Stimulated activated CD4-positive, alpha-beta T cell treated with anti-CD3 and anti-CD28 coated beads, Interleukin-15, amount 100 ng/mL, for 24 hours (primary cell): ENCODE measurements at places on chromosomes 1 and 21.

DNA sequence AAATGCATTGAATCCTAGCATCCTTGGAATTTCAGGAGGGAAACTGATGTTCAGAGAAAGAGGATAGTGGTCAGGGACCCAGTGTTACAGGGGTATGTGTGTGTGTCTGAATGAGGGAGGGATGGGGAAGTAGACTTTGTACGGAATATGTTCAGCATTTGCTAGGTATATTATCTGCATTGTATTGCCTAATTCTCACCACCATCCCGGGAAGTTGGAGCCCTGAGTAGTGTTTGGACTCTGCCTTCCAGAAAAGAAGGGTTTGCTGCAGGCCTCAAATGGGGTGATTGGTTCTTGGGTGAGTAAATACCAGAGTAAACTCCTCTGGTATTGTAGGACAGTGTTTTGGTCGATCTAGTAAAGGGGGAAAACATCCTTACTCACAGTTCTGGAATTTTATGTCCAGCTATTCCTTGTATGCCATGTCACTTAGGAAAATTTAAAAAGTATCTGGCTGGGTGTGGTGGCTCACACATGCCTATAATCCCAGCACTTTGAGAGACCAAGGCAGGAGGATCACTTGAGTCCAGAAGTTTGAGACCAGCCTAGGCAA, 7.1 kb upstream of the ZNF496 start:
- no peak for DNase-seq

- no peak for DNase-seq
Observed at GRCh38 chr21:17819877-17820229, 697 bp upstream of the C21orf91 start.

DNA sequence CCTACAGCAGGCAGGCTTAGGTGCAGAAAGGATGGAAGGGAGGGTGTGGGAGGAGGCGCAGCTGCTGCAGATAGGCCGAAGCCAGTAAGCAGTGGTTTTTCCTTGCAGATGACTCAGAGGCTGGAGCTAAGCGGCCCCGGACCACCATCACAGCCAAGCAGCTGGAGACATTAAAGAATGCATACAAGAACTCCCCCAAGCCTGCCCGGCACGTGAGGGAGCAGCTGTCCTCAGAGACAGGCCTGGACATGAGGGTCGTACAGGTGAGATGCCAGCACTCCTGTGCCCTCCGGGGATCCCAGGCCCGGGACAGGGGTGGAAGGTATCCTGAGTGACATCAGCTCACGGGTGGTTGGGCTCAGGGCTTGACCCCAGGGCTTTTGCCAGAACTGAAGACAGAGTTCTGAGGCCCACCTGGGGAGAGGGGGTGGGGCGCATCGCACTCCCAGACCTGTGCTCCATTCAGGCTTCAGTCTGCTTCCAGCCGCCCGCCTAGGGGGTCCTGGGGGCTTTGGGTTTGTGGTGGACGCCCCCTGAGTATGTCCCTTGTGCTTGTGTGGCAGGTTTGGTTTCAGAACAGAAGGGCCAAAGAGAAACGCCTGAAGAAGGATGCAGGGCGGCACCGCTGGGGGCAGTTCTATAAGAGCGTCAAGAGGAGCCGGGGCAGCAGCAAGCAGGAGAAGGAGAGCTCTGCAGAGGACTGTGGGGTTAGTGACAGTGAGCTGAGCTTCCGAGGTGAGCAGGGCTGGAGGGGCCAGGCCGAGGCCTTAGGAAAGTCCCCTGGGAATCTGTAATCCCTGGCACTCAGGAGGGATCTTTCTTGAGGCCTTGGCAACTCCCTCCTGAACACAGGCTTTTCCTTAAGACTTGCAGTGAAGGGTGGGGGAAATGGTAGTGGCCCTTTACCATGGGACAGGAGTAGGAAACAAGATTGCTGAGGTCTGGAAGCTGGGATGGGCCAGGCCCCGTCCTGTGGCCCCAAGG, 41.5 kb downstream of the LHX4 start:
- DNase-seq, result no peak

GRCh38 chr1:167775178-167775577, 53.4 kb downstream of the MPZL1 start:
- DNase-seq, result no peak

DNA sequence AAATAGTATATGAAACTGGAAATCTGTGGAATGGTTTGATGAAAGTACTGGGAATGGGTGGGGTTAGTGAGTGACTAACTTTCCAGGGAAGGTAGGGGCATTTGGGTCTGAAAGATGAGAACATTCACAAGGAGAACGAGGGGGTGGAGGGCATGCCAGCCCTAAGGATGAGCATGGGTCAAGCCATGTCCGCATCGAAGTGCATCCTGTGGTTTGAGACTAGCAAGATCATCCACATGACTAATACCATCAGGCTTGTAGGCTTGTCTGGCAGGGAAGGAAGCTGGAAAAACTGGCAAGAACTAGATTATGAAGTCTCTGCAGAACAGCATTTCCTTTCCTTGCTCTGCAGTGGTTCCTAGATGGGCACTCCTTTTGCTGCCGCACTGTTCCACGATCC, 70.4 kb upstream of the UBE2U start:
- no peak for DNase-seq

- no peak for DNase-seq
Observed at GRCh38 chr1:25837262-25837875, 17.6 kb downstream of the MTFR1L start.

GRCh38 chr1:203567596-203567995, 59.0 kb upstream of the ATP2B4 start:
- DNase-seq, result no peak

- DNase-seq, result no peak
Observed at GRCh38 chr1:204272505-204272904, 58.7 kb upstream of the GOLT1A start.

- DNase-seq, result no peak
Observed at GRCh38 chr1:29852248-29852647, 615.9 kb downstream of the PTPRU start.

GRCh38 chr1:43273708-43274107, 3.9 kb downstream of the TMEM125 start:
- no peak for DNase-seq

GRCh38 chr1:219027146-219027673, 146.5 kb upstream of the LYPLAL1 start:
- no peak for DNase-seq

DNA sequence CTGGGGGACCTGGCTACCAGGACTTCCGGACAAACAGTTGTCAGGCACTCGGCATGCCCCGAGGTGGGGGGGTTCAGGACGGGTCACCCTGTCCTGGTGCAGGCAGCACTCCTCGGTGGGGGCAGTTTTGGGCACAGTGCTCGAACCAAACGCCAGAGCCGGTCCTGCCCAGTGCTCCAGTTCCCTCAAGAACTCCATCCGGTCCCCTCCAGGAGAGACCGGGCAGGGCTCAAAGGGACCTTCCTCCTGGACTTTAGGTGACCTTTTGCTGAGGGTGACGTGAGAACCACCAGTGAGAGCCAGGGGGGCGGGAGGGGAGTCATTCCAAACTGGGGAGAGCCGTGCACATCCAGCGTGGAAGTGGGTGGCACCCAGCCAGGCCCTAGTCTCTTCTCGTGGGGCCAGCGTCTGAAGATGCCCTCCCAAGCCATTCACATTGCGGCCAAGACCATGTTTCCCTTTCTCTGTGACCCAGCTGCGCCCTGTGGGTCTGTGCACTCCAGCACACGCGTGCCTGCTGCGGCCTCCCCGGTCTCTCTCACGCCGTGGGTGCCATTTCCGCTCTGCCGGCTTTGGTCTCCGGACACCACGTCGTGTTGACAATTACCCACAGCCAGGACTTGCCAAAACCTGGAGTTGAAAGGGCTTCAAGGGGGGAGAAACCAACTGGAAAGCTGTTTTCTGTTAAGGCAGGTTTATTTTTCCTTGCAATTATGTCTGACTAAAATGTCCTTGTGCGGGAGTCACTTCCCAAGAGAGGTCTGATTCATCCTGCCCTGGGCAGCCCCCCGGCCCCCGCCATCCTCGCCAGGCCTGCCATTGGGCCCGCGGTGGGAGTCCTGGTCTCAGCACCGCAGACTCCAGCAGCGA, 178.8 kb upstream of the ARHGEF16 start:
- DNase-seq, result no peak

DNA sequence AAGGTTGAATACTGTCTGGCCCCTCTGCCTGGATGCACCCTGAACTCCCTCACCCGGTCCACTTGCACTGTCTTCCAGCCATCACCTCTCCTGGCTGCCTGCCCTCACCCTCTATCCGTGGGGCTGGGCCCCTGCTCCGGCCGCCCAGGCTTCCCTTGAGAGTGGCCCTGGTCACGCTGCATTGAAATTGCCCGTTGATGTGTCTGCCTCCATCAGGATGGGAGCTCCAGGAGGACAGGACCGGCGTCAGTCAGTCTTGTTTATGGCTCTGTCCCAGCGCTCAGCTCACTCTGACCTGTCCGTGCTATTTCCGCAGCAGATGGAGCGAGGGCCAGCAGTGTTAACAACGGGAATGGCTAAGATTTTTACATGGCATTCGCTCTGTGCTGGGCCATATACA, 34.9 kb downstream of the FOXO6 start:
- DNase-seq, result no peak

DNA sequence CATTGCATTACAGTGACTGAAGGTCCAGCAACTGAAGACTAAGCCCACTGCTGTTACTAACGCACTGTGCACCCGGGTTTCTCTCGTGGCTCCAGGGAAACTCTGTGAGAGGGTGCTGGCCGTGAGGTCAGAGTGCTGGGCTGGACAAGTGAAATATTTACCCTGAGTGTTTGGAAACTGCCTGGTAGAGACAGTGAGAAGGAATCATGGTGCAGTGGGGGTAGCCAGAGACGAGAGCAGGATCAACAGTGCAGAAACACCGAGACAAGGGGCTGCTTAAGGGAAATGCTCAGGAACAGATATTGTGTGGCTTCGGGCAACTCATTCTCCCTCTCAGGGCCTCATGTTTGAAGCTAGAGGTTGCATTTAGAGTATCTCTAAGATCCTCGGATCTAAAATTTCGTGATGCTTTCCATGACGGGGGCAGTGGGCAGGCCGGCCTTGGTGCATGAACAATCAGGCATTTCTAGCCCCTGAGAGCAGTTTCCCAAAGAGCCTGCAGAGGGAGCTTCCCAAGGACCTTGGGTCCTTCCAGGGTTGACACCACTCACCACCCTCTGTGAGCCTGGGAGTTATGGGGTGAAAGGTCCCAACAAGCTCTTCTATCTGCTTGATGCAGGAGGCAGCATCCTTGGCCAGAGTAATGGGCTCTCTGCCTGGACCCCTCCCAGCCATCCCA, 9.7 kb downstream of the CD2 start:
- peak; percentile 81 for DNase-seq

DNA sequence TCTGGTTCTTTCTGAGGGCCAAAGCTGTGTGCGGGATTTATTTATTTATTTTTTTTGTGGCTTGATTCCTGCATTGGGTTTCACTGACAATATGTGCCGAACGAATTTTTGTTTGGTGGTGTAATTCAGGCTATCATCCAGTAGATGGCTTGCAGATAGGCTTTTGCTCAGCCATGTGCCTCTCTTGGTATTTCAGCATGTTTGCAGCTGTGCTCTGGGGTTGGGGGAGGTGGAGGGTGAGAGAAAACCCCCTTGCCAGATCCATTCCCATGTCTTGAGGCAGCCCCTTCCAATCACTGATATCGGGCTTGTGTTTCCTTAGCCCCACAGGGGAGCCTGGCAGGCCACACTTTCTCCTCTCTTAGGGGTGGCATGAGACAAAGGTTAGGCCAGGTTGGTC, 302.4 kb downstream of the PTGER3 start:
- DNase-seq, result no peak

DNA sequence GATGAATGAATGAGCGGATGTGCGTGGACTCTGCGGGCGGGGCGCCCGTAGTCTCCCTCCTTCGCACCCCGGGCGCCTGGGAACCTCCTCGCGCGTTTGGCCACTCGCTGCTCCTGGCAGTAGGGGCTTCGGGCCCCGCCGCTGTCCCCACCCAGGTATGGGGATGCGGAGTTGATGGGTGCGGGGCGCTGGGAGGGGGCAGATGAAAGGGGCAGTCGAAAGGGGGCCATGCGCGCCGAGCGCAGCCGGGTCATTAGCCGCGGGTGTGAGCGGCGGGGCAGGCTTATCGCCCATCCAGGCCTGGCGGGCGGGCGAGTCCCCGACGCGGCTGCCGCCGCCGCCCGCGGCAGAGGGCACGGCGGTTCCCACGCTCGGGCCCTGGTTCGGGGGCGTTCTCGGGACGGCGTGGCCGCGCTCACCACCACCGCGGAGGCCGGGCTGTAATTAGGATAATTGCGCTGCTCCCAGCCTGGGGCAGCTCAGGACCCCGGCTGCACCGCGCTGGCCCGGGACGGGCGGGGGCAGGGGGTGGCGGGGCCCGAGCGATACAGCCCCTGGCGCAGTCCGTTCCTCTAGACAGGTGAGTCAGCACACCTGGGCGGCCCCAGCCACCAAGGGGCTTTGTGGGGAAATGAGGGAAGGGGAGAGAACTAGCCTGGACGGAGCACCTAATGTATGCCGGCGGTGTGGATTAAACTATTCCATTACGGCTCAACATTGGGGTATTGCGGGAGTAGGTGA, 22.1 kb upstream of the CITED4 start:
- no peak for DNase-seq

DNA sequence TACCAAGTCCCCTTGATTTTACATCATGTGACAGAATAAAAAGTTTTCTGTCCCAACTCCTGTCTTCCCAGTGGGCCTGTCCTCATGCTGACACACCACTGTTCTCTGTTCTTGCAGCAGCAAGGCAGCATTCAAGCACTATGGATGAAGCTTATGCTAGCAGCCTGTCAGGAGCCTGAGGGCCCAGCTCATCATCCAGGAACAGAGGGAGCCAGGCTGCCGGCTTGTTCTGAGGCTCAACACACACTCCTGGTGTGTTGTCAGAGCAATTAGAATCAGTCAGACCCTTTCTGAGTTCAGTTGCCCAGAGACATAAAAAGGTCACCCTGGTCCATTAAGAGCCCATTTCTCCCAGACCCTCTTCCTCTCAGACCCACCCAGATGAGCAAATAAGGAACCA, 282.9 kb downstream of the SEC16B start:
- no peak for DNase-seq

DNA sequence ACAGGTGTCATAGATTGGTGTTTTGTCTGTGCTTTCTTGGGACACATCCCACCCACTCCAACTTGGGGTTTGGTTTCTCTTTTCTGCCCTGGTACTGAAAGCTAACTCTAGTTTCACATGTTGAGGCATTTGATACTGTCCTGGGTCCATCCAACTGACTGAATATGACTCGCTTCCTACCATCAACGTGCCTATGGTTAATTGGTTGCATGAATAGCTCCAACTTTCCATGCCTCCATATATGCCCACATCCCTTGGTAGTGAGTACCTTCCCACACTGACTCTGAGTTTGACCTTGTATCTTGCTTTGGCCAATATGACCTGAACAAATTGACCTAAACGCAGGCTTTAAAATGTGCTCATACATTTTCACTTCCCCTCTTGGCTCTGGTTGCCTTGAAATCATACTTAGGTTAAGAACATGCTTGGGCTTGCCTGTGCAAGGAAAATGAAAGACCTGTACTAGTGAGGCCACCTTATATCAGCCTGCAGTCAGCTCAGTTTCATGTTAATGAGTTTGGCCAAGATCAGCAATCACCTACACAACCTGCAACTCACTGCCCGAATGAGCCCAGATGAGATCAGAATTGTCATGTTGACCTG, 81.0 kb upstream of the KCNK2 start:
- DNase-seq, result no peak

GRCh38 chr1:25806418-25806817, 6.4 kb downstream of the SELENON start:
- DNase-seq, result no peak
